ENCODE measurements at places on chromosomes 2 and 18.

GRCh38 chr2:8986327-8986976 lies 17.0 kb downstream of the MBOAT2 start:
- DNase-seq = peak; percentile 54

DNA sequence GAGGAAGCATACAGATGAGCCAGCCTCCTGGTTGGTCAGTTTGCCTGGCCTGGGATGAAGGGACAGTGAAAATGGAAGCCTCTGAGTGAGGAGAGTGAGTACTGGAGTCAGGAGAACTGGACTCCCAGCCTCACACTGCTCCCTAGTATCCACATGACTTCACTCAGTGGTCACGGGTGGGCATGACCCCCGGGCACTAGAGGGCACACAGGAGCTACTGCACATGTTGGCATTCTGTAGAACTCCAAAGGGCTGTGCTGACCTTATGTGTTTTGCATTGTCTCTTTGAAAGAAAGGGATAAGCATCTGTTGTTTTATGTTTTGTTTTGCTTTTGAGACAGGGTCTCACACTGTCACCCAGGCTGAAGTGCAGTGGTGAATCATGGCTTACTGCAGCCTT lies 23.7 kb downstream of the NCAPH start:
- DNase-seq = no peak

DNA sequence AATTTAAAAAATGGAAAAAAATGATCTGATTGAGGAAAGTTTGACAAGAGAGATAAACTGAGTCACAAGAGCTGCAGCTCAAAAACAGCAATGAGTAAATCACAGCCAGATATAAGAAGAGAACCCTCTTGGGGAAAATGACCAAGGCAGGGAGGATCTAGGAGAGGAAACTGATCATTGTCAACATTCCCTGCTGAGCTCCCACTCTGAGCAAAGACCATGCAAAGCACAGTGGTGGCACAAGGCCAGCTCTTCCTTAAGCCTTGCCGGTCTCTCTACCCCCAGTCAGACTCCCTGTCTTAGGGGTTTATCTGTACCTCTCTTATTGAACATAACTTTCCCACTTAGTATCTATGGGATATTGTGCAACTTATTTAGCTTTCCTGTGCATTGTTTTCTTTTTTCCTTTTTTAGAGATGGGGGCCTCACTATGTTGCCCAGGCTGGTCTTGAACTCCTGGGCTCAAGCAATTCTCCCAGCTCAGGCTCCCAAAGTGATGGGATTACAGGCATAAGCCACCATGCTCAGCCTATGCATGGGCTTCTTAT lies 54.0 kb upstream of the PPP1CB start:
- no peak for DNase-seq

GRCh38 chr18:3645384-3646156 lies 195.6 kb downstream of the TGIF1 start:
- DNase-seq = no peak

DNA sequence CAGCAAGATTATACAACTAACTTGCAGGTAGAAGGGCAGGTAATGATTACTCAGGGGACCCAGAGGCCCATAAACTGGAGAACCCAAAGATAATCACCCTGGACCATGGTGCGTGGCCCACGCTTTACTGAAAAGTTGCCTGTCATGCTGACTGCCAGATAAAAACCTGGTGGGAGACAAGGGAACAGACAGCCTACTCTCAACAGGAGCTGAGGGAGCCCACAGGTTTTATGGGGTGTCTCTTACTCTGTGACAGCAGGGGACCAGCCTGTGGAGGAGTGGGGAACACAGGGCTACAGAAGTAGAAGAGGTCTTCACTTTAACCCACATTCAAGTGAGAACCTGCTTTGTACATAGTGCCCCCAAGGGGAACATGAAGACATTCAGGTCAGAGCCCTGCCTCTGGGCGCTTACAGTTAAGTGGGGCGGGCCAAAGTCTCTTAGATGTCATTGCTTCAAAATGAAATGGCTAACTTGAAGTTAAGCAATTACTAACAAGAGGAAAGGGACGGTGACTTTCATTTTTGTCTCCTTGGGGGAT lies 60.4 kb downstream of the DHRS9 start:
- DNase-seq = no peak

GRCh38 chr2:39216346-39217191 lies 27.2 kb downstream of the CDKL4 start:
- DNase-seq = no peak

DNA sequence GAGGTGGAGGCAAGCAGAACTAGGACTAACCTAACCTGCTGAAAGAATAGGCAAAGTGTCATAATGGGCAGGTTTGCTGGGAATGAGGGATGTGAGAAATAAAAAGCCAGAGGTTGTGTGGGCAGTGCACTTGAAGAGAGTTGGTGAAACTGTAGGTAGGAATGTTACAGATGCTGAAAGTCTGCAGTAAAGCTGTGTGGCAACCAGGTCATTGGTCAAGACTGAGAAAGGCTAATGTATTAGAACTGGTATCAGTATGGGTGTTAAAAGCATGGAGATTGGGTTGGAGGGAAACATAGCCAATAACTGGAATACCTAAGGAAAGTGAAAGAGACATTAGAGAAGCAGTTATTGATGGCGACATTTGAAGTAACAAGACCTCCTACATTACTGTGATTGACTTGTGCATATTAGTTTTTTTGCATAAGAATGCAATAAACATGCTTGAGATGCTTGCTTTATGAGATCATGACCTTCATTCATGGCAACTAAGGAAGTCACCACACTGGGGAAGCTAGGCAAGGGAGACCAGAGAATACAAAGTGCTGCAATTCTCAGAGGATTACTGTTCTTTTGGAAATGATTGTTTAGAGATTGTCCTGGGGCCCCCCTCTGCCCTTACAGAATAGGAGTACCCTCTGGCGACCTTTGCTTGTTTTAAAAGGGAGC lies 11.8 kb downstream of the GULP1 start:
- DNase-seq = no peak
